GM19239 (cell line): ENCODE measurements at places on chromosomes 11 and 22.

GRCh38 chr11:35856259-35856658, 87.6 kb upstream of the LDLRAD3 start:
- DNase-seq, result no peak

DNA sequence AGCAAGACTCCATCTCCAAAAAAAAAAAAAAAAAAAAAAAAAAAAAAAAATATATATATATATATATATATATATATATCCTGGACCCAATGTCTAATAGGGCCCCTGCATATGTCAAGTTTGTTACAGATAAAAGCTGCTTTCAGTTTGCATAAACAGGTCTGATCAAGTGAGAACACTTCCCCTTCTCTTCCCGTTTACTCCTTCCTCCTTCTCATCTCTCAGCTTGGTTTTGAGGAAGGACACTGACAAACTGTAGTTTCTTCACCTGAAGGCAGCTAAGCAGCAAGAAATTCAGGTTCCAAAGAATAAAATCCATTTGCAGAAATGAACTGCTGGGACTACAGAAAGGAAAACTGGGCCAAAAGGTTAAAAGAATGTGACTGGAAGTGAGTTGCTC, 11.7 kb downstream of the THOC5 start:
- DNase-seq, result no peak

DNA sequence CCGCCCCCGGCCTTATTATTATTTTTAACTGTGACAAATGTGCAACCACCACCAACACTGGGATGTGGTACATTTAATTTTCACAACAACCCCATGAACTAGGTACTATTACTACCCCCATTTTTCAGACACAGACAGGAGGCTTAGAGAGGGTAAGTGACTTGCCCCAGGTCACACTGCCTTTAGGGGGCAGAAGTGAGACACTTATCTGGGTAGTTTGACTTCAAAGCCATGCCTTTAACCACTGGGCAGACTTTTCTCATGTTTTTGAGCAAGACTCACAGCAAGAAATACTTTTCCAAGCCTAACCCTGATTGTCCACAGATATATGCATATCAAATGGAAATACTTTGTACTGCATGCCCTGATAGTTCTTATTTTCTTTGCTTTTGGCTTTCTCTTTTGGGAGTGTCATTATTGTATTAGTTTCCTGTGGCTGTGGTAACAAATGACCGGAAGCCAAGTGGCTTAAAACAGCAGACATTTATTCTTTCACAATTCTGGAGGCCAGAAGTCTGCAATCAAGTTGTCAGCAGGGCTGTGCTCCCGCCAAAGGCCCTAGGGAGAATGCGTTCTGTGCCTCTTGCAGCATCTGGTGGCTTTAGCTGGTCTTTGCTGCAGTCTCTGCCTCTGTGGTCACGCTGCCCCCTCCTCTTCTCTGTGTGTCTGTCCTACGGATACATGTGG, 110.8 kb downstream of the GRIK4 start:
- no peak for DNase-seq

DNA sequence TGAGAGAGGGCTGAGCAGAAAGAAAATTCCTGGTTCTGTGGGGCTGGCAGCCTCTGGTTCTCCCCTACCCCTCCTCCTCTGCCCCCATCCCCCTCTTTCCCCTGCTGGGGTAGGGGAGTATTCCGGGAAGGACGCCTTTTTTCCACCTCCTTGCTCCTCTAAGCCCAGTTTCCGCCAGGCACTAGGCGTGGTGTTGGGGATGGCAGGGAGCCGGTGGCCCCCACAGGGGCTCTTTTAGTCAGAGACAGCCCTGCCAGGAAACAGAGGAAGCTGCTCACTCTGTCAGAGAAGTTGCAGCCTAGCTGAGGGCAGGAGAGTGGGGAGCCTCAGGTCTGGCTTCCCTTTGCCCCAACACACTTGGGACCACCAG, 15.6 kb upstream of the ARHGEF17 start:
- DNase-seq, result no peak

DNA sequence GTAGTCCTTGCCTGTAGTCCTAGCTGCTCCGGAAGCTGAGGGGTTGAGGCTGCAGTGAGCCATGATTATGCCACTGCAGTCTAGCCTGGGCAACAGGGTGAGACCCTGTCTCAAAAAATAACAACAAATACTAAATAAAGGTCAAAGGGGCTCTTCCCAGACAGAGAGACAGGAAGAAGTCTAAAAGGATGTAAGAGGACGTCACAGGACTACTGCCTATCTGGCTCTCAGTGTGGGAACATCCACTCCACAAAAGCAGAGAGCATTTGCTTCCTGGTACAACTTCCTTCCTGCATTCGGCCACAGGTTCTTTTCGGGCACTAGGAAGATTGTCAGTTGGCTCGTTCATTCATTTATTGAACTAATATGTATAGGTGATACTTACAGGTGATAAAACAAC, 110.6 kb downstream of the SGSM3 start:
- DNase-seq, result no peak

DNA sequence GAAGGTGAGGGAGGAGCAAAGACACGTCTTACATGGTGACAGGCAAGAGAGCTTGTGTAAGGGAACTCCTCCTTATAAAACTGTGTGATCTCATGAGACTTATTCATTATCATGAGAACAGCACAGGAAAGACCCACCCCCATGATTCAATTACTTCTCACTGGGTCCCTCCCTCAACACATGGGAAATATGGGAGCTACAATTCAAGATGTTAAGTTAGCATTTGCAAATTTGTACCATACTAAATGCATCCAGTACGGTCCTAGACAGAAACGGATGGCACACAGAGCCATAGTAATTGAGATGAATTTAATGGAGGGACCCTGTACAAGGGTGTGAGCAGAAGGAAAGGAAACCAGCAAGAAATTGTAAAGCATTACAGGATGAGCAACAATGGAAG, 765.8 kb upstream of the API5 start:
- DNase-seq, result no peak

DNA sequence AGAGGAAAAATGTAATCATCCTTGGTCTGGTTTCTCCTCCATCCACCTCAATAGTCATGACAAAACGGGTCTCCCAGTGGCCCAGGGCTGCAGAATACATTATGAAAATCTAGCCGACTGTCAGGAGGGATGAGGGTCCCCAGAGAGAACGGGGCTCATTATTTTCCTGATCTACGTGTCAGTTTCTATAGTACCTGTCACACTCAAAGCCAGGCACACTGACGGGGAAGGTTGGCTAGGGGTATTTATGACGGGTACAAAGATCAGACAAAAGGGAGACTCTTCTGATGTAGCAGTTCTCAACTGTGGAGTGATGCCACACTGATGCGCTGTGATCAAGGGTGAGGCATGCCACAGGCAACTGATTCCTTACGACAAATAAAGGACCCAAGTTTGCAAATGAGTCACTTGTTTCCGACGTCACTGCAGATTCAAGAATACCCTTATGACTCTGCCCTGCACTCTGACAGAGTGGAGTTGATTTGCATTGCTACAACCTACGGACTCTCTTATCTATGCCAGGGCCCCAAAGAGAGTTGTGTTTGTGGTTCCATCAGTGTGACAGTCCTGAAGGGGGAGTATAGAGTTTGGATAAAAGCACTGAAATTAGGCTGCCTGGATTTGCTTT, 188.2 kb upstream of the TBCEL start:
- peak; percentile 60 for DNase-seq

DNA sequence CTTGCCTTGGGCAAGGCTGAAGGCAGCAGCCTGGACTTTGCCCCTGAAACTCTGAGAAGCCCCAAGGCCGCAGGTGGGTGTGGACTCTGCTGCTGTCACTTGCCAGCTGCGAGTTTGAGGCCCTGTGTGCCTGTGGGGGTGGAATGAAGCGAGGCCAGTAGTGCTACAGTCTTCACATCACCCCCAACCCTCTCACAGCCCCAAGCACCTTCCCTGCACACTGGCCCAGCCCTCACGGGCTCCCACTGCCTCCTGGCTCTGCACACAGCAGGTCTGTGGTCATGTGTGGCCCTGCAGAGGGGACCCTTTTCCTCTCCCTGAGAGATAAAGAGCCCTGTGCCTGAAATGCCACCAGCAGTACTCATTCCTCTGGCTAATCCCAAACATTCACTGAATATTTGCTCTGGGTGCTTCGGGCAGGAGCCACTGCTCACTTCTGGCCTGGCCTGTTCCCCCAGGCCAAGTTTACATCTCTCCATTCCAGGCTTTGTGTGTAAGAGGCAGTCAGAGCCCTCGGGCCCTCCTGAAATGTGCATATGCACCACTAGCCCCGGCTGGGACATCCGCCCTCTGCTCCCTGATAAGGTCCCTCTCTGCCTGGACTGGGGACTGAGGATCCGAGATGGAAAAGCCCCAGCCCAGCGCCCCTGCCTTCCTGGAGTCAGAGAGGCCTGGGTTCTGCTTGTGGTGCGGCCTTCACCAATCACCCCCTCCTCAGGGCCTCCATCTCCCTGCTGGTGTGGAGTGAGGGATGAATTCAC, 17.7 kb downstream of the MGAT3 start:
- DNase-seq, result no peak

- DNase-seq, result no peak
These were observed 862 bp downstream of the APBB1 start for GRCh38 chr11:6417907-6418556.
